ENCODE measurements at places on chromosomes 4 and X.
A peak's percentile ranks its signal among the peaks of the same experiment; 100 is the strongest.

- DNase-seq, result peak; percentile 3
These were observed 106.5 kb downstream of the EFNB1 start for GRCh38 chrX:68935362-68935761.

DNA sequence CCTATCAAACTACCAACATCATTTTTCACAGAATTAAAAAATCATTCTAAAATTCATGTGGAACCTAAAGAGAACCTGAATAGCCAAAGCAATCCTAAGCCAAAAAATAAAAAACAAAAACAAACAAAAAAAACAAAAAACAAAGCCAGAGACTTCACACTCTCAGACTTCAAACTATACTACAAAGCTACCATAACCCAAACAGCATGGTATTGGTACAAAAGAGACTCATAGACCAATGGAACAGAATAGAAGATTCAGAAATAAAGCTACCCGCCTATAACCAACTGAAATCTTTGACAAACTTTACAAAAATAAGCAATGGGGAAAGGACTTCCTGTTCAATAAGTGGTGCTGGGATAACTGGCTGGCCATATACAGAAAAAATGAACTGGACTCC is 152.3 kb upstream of the SMIM31 start:
- no peak for DNase-seq

DNA sequence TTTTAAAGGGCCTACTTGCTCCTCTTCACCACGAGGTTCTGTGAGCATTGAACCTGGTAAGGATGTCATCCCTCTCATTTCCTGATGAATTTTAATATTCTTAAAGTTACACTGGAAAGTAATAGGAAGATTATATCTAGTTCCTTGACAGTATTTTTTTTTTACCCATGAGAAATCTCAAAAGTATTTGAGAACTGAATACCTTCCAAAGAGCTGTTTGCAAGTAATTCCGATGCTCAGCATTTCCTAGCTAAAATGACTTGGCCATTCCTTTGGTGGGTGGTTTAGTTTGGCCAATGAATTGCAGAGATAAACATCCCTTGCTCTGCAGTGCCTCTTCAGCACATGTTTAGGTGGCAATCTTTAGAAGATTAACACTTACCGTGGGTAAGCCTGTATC is 110.2 kb upstream of the WDR1 start:
- DNase-seq, result no peak

DNA sequence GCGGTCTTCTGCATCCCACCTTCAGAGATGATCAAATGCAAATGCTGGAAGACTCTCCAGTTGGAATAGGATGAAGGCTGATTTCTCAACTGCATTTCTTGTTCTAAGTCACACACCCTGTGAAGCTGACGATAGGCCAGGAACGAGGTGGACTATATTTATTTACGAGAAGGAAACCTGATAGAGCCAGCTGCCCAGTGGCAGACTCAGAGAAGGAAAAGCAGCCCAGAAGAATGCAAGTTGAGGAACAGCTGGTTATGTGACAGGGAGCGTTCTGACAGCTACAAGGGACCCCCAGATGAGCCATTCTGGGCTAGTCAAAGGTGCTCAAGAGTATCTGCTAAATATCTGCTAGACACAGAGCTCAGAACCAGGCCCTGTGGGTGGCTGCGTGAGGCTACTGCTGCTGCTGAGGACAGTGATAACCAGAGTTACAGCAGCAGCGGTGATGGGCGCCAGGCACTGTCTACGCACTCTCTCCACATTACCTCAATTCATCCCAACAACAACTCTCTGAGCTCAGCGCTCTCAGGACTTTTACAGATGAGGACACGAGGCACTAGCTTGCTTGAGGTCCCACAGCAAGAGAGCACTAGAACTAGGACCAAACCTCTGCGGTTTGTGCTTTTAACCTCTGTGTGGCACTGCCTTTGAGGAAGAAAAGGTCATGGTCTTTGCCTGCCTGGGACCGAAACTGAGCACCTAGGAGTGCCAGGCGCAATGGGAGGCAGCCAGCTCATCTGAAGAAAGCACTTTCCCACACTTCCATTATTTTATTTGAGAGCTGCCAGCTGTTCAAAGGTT is 69.0 kb downstream of the GATB start:
- DNase-seq, result no peak

- peak; percentile 32 for DNase-seq
These were observed 85.7 kb upstream of the ITM2A start for GRCh38 chrX:79452881-79453280.

DNA sequence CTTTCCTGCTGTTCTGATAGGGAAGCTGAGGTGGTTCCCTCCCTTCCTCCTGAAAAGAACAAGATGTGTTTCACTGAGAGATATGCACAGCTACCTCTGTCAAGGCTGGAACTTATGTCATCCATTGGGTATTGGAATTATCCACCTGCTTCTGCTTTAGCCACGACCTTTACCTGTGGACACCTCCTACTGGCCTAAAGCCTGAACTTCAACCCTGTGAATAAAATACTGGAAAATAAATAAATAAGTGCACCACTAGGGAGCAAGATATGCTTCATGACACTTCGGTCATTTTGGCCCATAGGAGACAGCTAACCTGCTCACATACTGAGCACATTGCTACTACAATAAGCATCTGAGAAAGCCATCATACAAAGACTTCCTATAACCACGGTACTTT is 419.9 kb upstream of the NWD2 start:
- DNase-seq, result no peak

GRCh38 chr4:8643441-8643840 is 50.9 kb downstream of the CPZ start:
- DNase-seq, result no peak

GRCh38 chrX:9373789-9374188 is 91.1 kb upstream of the TBL1X start:
- no peak for DNase-seq

- no peak for DNase-seq
These were observed 59.2 kb upstream of the GATB start for GRCh38 chr4:151820004-151820403.

DNA sequence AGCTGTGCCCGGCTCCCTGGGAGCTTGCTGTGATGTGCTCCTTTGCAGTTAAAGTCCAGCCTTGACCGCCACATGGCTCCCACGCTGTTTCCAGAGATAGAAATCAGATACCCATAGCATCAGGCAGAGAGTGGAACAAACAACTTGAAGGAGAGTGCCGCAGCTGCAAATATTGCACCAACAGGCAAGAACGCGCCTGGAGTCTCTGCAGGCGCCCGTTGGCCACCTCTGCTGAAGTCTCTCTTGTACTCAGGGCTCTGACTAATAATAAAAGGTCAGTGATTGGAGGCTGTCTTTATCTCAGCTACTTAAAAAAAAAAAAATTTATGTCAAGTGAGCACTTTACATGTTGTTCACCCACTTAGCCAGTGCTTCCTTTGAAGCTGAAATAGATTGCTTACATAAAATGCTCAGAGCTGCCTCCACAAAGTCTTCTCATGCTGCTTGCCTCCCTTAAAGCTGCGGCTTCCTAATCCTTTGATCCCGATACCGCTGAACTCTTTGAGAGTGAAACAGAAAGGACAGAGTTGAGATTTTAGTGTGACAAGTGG is 30.9 kb upstream of the TENM3 start:
- no peak for DNase-seq

GRCh38 chr4:70940134-70940533 is 38.0 kb downstream of the MOB1B start:
- DNase-seq, result no peak

GRCh38 chrX:42708222-42708621 is 69.7 kb downstream of the PPP1R2C start:
- no peak for DNase-seq

DNA sequence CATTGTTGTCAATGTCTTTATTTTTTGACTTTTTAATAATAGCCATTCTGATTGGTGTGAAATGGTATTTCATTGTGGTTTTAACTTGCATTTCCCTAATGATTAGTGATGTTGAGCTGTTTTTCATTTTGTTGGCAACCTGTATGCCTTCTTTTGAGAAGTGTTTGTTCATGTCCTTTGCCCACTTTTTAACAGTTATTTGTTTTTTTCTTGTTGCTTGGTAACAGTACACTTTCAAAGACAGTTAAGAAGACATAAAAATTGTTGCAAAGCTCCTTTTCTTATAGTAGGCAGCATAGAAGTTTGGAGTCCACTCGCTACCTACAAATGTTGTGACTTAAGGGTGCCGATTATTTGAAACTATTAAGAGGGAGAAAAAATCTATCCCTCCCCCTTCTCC is 48.7 kb upstream of the SLC7A11 start:
- no peak for DNase-seq

GRCh38 chrX:24283127-24283794 is 30.6 kb downstream of the SUPT20HL2 start:
- DNase-seq, result no peak

DNA sequence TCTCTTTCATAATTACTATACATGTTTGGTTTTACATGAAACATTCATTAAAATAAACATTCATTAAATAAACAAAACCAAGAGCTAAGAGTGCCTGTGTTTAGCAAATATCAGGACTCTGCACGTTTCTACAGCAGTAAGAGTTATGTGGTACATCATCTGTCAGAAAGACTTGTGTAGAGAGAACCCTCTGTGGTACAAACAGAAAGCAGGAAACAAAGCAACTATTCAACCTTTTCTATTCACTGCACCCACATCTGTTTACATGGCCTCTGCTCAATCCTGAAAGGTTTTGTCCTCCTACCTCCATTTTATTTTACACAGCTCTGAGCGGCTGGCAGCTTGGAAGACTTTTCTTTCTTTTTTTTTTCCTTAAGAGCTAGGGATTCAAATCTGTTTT is 90.7 kb upstream of the PCDH18 start:
- no peak for DNase-seq

GRCh38 chr4:116357758-116358157 is 727.6 kb downstream of the TRAM1L1 start:
- DNase-seq, result peak; percentile 11

- DNase-seq, result no peak
These were observed 189.9 kb downstream of the INPP4B start for GRCh38 chr4:142656178-142656577.

GRCh38 chr4:38128478-38129459 is 168.6 kb downstream of the PTTG2 start:
- peak; percentile 60 for DNase-seq

DNA sequence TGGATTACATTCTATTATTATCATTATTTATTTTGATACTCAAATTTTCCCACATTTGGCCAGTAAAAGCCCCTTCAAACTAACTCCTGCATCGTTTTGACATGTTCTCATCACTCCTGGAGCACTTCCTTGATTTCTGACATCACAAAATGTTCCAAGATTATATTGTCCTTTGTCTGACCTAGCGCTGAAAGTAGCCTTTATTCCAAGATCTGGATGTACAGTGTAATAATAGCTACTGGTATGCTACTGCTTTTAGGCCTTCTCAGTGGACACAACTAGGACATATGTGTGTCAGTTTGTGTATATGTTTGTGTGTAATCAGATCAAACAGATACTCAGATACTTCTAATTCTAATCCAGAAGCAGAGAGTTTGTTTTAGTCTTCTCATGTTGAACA is 76.2 kb downstream of the GSTCD start:
- no peak for DNase-seq

DNA sequence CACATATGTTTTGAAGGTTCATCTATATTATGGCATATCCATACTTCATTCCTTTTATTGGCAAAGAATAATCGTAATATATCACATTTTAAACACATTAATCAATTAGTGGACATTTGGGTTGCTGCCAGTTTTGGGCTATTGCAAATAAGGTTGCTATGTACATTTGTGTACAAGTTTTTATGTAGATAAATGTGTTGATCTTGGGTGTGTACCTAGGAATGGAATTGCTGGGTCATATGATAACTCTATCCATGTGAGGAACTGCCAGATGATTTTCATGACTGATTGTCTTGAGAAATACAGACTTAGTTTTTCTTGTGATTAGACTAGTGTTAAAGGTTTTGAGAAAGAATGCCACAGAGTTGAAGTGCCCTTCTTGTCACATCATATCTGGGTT is 99.2 kb upstream of the RAB40AL start:
- no peak for DNase-seq

DNA sequence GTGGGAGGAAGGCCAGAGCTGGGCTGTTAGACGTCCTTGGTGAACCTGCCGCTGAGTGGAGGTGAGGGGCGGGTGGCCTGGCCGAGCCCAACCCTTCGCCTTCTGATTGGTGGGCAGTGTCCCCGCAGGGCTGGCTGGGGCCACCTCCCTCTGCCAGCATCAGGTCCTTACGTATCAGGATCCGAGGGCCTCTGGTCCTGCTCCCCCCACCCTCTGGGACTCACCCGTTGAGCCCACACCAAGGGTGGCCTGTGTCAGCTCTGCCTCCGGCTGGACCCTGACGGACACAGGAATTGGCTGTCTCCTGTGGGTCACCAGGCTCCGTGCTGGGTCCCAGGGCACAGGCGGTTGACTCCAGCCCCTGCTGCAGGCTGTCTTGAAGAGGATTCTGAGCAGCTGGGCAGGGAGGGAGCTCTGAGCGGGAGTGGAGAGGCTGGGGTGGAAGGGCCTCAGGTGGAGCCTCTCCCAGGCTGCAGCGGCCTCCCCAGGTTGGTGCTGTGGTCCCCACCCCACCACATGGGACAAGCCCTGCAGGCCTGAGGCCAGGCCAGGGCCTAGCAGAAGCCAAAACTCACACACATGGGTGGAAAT is 58.4 kb upstream of the NKX1-1 start:
- no peak for DNase-seq

DNA sequence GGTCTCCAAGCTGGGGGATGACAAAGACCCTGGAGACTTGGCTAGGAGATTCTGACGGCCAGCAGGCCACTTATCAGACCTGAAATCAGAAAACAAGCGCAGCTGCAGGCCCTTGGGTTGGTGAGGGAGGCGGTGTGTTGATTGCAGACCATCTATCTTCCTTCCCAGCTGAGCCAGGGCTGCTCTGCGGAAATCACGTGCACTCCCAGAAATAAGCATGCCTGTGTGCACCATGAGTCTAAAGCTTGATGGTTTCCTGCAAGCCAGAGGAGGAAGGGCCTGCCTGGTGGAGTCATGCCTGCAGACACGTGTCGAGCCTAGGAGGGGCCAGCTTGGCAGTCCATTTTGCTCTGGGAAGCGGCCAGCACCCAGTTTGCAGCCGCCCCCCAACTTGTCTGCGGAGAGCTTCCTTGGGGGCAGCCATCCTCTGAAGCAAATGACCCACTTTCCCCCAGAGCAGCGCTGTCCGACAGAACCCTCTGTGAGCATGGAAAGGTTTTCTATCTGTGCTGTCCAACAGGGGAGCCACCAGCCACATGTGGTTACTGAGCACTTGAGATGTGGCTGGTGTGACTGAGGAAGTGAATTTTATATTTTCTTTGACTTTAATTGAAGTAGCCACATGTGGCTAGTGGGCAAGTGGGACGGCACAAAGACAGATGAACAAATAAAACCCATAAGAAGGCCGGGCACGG is 175.7 kb upstream of the BCOR start:
- no peak for DNase-seq

GRCh38 chr4:152534541-152535359 is 1.1 kb downstream of the FBXW7 start:
- peak; percentile 61 for DNase-seq

DNA sequence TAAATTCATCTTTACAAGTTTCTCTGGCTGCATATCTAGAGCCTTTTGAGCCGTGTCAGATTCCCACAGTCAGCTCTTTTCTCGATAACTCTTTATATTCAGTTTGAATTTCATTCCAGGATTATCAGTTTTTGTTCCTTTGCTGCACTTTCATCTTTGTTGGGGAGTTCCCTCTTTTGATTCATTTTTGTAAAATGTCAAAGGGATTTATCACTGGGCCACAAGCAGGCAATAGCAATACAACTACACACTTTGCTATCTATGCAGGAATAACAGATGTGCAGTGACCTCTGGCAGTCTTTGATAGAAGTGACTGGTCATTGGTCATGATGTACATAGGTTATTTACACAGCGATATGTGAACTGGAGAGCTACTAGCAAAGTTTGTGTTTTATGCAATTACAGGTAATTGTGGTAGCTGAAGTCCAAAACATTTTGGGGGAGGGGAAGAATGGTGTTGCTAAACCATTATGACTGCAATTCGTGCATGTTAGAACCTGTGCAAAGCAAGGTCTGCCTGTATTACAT is 43.8 kb downstream of the HPGDS start:
- DNase-seq, result no peak

Data from transverse colon (tissue), 4 donors.